Renal cortex interstitium (tissue), 15 donors: ENCODE measurements at places on chromosomes 4 and X. TPM values are rescaled to one million over a fixed set of nuclear protein-coding genes. Genes with fewer than 3 reads are reported as not detected.
A peak's percentile ranks its signal among the peaks of the same experiment; 100 is the strongest.

The PTPN13 gene
- polyA plus RNA-seq: 115 TPM

GRCh38 chr4:124915073-124915472 is 202.5 kb upstream of the ANKRD50 start:
- DNase-seq: no peak

GRCh38 chr4:152534541-152535359 is 1.1 kb downstream of the FBXW7 start:
- peak; percentile 33 for DNase-seq

- no peak for DNase-seq
Observed at GRCh38 chrX:9857575-9858474, 71.6 kb downstream of the SHROOM2 start.

GRCh38 chr4:74451214-74451661 is 6.3 kb downstream of the AREG start:
- no peak for DNase-seq
